ENCODE measurements at places on chromosomes 5 and 9. TPM values are rescaled to one million over a fixed set of nuclear protein-coding genes. Genes with fewer than 3 reads are reported as not detected.

DNA sequence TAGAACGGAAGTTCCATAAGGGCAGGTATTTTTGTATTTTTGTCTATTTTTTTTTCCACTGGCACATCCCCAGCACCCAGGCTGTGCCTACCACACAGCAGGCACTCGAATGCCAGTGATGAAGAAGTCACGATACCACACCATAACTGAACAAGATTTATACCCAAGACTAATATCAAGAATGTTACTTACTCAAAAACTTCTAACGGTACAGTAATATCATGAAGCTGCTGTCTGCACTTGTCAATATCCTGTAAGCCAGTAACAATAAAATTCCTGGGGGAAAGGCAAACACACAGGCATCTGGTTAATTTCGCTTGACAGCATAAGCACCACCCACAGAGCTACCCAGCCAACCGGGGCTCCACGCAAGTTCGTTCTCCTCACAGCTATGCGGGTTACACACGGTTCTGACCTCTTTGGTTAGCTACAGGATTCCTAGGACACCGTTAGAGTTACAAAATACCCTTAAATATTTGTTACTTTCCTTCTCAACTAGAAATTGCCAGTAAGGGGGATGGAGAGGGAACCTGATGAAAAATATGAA is 1.3 kb downstream of the MED10 start:
- no peak for DNase-seq
- no peaks in the 10 kb centered on the region for H3K27me3 ChIP-seq
- H3K4me3 ChIP-seq: peak overlapping the region; percentile 97
- H3K4me1 ChIP-seq: peaks cover 55% of the 10 kb centered on the region

DNA sequence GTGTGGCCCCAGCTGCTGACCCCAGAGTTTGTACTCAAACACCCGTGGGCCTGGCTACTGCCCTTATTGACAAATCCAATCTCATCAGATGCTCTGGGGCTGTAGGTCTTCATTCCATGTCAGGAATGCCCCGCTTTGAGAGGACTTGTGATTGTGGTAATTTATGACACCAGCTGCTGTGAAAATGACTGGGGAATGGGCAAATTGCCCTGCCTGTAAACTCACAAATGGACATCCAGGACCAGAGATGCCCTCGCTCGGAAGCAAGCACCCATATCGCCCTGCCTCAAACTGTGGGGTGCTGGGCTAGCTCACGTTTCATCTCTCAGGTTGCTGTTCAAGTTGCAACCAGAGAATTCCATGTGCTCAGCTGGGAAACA is 225.9 kb upstream of the MAP3K1 start:
- no peaks in the 10 kb centered on the region for H3K36me3 ChIP-seq
- H3K4me3 ChIP-seq: no peak overlapping the region
- DNase-seq: no peak
- H3K27ac ChIP-seq: peak overlapping the region; percentile 87

DNA sequence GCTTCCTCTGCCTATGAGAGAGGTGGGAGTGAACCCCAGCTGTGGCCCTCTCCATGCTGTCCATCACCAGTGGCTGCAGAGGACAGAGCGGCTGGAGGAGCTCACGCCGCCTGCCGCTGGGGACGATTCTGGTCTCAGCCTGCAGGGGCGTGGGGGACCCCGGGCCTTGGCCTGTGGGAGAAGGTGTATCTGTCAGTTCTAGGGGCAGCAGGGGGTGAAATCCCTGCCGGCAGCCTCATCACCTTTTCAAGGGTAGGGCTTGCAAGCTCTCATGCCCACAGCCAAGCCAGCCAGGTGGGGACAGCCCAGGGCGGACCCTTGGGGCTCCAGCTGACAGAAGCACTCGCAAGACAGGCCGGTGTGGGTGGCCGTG is 80.2 kb downstream of the TSPAN17 start:
- H3K27me3 ChIP-seq: peaks cover 98% of the 10 kb centered on the region
- no peaks in the 10 kb centered on the region for H3K4me1 ChIP-seq
- H3K36me3 ChIP-seq: no peaks in the 10 kb centered on the region
- H3K4me3 ChIP-seq: no peak overlapping the region
- no peak overlapping the region for H3K27ac ChIP-seq

GRCh38 chr5:68930139-68930538 is 163.7 kb upstream of the SLC30A5 start:
- DNase-seq: no peak
- H3K4me3 ChIP-seq: no peak overlapping the region
- H3K4me1 ChIP-seq: no peaks in the 10 kb centered on the region
- H3K27me3 ChIP-seq: no peaks in the 10 kb centered on the region

GRCh38 chr9:108620767-108621166 is 235.0 kb downstream of the ACTL7B start:
- peaks cover 12% of the 10 kb centered on the region for H3K27me3 ChIP-seq
- DNase-seq: no peak
- no peak overlapping the region for H3K4me3 ChIP-seq
- no peak overlapping the region for H3K27ac ChIP-seq

- peak overlapping the region; percentile 96 for H3K27ac ChIP-seq
- peaks cover 73% of the 10 kb centered on the region for H3K4me1 ChIP-seq
- H3K27me3 ChIP-seq: no peaks in the 10 kb centered on the region
- no peaks in the 10 kb centered on the region for H3K36me3 ChIP-seq
- H3K4me3 ChIP-seq: no peak overlapping the region
- DNase-seq: no peak
Measured at GRCh38 chr5:79702606-79703380, 13.2 kb downstream of the CMYA5 start.

PHYHD1 gene
- total RNA-seq: 20.3 TPM
